Stimulated activated CD4-positive, alpha-beta T cell treated with anti-CD3 and anti-CD28 coated beads, Interleukin-1b, Interleukin-23, amount 100 ng/mL, for 1 hour (primary cell): ENCODE measurements at places on chromosomes 6 and 20.

- DNase-seq = no peak
These were observed 166.1 kb downstream of the TMEM242 start for GRCh38 chr6:157157258-157157657.

GRCh38 chr6:111944541-111944940 is 71.3 kb upstream of the FYN start:
- DNase-seq = no peak

GRCh38 chr20:17559338-17559737 is 10.5 kb upstream of the DSTN start:
- DNase-seq = no peak

GRCh38 chr6:66094615-66095014 is 387.6 kb upstream of the EYS start:
- DNase-seq = no peak

DNA sequence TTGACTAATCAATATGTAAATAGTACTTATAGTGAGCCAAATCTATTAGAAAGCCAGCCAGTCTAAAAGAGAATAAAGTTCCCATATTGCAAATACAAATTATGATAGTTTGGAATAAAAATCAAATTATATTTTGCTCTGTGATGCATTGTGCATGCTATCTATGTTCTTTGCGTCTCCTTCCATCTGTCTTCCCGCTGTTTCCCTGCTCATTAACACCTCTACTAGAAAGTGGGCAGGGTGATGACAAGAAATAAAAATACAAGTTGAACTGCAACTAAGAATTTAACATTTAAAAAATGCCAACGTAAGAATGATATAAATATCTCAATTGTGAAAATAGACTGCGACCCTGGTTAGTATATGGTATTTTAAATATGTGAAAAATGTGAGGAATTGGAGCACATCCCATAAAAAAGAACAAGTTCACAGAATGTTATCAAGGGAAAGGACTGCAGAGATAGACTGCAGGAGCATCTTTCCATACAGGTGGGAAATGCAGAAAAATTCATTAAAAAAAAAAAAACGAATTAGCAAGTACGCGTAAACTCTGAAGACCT is 157.6 kb upstream of the PDE7B start:
- DNase-seq = no peak

GRCh38 chr6:2949121-2949520 is 22.2 kb downstream of the SERPINB6 start:
- no peak for DNase-seq
